ENCODE measurements at places on chromosomes 13 and 19. TPM values are rescaled to one million over a fixed set of nuclear protein-coding genes. Genes with fewer than 3 reads are reported as not detected.

The SLC10A2 gene
- not detected for total RNA-seq

The LCP1 gene
- total RNA-seq, result 179 TPM

The TNFSF13B gene
- 27.5 TPM for total RNA-seq

The BST2 gene
- total RNA-seq, result 176 TPM

The CABP5 gene
- not detected for total RNA-seq

The CD33 gene
- total RNA-seq, result 9.2 TPM

The ANKLE1 gene
- 7.3 TPM for total RNA-seq

The KLK2 gene
- total RNA-seq, result not detected

The ZNF135 gene
- 14.8 TPM for total RNA-seq

The KLF5 gene
- total RNA-seq, result 6.7 TPM

The IGFL4 gene
- under 0.01 TPM for total RNA-seq

The CYP2F1 gene
- total RNA-seq, result under 0.01 TPM

The GPR12 gene
- 0.81 TPM for total RNA-seq

The SPATA13 gene
- total RNA-seq, result 34.7 TPM

The KIR2DL3 gene
- total RNA-seq, result under 0.01 TPM

The PTH2 gene
- not detected for total RNA-seq

The FOXA3 gene
- total RNA-seq, result 1.6 TPM

The LRP3 gene
- total RNA-seq, result 6.7 TPM
